ENCODE measurements at places on chromosomes 16 and 17.
A peak's percentile ranks its signal among the peaks of the same experiment; 100 is the strongest.

DNA sequence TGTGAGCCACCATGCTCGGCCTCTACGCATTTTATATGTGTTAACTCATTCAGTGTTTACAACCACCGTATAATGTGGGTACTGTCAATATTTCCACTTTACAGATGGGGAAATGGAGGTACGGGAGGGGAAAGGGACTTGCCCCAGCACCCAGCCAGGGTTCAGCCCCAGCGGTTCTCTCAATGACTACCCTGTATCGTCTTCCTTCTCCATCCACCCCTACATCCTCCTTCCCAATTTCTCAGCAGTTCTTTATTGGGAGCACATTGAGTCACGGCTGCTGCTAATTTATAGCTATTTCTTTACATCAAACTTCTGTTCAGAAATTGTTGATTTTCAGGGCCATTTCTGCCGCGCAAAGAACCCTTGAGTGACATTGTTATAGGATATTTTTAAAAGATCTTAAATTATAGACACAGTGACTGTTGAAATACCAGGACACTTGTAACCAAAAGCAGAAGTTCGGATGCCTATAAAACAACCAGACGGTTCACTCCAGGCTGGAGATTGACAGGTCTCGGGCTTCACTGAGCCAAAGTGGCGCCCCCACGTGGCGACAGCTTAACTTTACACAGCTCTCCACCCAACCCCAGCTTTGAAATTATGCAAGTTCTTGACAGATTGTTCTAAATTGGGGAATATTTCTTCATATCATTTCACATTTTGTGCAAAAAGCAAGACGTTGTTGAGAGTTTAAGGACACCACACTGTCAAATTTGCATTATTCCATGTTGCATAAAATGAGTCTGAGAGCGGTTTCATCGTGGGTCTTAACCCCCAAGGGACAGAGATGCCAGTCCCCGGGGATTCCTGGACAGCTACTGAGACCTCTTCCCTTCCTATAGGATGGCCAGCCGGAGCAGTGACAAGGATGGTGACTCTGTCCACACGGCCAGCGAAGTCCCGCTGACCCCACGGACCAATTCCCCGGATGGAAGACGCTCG is 11.8 kb downstream of the SYT17 start:
- peak; percentile 75 for DNase-seq

GRCh38 chr16:5025171-5025632 is 8.5 kb downstream of the NAGPA start:
- peak; percentile 60 for DNase-seq

- no peak for DNase-seq
Observed at GRCh38 chr16:23858542-23858941, 22.8 kb downstream of the PRKCB start.

- no peak for DNase-seq
Observed at GRCh38 chr17:57458718-57459285, 202.5 kb downstream of the MSI2 start.

GRCh38 chr17:36514856-36515255 is 19.8 kb downstream of the MYO19 start:
- DNase-seq, result no peak

- no peak for DNase-seq
Observed at GRCh38 chr17:63329876-63330275, 116.2 kb downstream of the CYB561 start.

- DNase-seq, result no peak
Observed at GRCh38 chr16:23408823-23409298, 44.1 kb downstream of the COG7 start.

GRCh38 chr16:47938272-47938671 is 217.5 kb downstream of the ABCC12 start:
- DNase-seq, result no peak

- DNase-seq, result peak; percentile 59
Observed at GRCh38 chr17:32483451-32484019, 3.3 kb upstream of the CDK5R1 start.

- DNase-seq, result no peak
Observed at GRCh38 chr17:80644536-80644935, 99.9 kb downstream of the RPTOR start.

DNA sequence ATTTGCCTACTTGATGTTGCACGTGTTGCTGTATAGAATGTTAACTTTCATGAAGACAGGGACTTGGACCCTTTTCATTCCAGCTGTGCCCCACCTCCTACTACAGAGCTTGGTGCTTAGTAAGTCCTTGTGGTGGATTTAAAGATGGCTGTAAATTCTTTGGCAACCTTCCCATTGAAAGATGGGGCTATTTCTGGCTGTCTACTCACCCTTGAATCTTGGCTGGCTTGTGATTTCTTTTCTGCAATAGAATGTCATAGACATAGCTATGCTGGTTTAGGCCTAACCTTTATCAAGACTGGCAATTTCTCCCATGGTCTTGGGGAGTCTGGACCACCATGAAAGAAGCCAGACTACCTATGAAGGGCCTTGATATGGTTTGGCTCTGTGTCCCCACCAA is 59.0 kb downstream of the ACSM2A start:
- DNase-seq, result no peak

- DNase-seq, result peak; percentile 63
Observed at GRCh38 chr16:89841275-89841674, 13.0 kb downstream of the SPIRE2 start.

GRCh38 chr17:3851461-3852100 is 5.5 kb upstream of the NCBP3 start:
- DNase-seq, result no peak

DNA sequence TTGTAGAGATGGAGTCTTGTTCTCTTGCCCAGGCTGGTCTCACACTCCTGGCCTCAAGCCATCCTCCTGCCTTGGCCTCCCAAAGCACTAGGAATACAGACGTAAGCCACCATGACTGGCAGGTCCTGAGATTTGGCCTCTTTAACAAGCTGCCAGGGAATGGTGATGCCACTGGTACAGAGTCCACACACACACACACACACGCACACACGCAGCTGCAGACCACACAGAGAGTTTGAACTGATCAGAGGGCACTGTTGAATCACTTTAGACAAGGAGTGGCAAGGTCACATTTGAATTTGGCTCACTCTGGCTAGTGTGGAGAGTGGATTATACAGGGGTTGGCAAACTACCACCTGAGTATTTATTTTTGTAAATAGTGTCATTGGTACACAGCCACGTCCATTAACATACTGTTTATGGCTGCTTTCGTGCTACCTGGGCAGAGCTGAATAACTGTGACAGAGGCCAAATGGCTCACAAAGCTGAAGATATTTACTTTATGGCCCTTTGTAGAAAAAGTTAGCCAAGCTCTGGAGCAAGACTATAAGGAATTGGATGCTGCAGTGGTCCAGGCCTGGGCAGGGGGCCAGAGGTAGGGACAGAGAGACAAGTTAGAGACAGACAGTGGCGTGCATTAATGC is 9.9 kb downstream of the ITPRIPL2 start:
- no peak for DNase-seq

- DNase-seq, result no peak
Observed at GRCh38 chr16:69365901-69366300, 14.3 kb upstream of the TMED6 start.

- DNase-seq, result no peak
Observed at GRCh38 chr17:18954321-18954720, 2.4 kb downstream of the SLC5A10 start.

- no peak for DNase-seq
Observed at GRCh38 chr16:3086596-3087242, 12.4 kb downstream of the ZSCAN10 start.

- DNase-seq, result no peak
Observed at GRCh38 chr16:72913551-72913950, 134.4 kb downstream of the ZFHX3 start.

DNA sequence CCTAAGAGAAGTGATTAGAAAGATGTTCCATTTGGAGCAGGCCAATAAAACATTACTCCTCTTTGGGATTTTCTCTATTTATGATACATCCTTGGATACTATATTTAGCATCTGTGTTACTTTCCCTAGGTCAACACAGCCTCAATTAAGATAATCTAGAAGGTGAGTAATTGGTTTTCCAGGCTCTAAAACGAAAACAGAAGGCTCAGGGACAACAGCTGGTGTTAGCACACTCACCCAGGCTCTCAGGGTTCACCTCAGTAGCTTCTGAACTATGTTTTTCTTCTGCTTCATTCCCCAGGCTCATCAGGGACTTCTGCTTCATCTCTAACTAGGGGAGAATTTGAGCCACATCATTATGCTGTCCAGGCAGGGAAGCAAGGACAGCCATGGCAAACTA is 76.6 kb downstream of the ZZEF1 start:
- DNase-seq, result no peak

GRCh38 chr16:53090286-53090590 is 35.4 kb downstream of the CHD9 start:
- no peak for DNase-seq

- no peak for DNase-seq
Observed at GRCh38 chr17:57138030-57138911, 53.2 kb downstream of the AKAP1 start.

DNA sequence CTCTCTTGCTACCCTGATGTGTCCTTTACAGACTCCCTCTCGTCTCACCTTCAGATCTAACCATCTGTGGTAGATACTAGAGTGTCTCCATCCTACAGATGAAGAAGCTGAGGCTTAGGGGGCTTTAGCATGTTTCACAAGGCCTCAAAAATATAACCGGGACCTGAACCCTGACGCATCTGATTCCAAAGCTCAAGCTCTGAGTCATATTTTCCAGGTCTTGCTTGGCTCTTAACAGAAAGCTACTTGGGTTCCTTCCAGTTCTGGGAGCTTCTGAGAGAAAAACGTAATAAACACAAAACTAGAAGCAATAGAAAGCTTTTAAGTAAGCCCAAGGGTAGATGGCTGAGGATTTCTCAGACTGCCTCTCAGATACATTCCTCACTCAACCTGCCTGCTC is 224.3 kb upstream of the EEF2KMT start:
- DNase-seq, result no peak

GRCh38 chr17:68239632-68240366 is 8.0 kb upstream of the AMZ2 start:
- DNase-seq, result no peak

GRCh38 chr17:71760062-71760720 is 360.6 kb upstream of the SOX9 start:
- DNase-seq, result no peak

DNA sequence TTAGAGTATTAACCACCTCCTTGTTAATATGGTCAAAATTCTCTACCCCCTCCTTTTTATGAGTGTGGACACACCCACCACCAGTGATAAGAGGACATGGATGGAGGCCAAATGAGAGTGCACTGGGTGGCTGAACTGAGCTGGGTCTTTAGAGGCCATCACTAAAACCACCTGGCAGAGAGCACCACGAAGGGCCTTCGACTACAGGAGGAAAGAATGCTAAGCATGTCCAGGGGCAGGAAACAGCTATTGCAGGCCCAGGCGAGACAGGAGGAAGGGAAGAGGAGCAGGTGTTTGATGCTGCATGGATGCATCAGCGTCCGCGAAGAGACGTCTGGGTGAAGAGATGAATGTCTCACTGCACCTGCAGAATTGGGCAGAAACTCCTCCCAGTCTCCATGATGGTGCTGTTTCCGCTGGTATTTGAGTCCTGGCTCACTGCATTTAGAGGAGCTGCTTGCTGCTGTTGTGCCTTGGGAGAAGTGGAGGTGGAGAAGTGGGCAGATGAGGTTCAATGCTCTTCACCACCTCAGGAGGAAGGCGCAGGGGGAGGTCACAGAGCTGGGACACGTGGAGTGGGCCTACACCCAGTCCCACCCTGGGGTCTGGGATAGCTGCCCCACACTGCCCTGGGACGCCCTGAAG is 33.2 kb downstream of the SPHK1 start:
- DNase-seq, result peak; percentile 47

DNA sequence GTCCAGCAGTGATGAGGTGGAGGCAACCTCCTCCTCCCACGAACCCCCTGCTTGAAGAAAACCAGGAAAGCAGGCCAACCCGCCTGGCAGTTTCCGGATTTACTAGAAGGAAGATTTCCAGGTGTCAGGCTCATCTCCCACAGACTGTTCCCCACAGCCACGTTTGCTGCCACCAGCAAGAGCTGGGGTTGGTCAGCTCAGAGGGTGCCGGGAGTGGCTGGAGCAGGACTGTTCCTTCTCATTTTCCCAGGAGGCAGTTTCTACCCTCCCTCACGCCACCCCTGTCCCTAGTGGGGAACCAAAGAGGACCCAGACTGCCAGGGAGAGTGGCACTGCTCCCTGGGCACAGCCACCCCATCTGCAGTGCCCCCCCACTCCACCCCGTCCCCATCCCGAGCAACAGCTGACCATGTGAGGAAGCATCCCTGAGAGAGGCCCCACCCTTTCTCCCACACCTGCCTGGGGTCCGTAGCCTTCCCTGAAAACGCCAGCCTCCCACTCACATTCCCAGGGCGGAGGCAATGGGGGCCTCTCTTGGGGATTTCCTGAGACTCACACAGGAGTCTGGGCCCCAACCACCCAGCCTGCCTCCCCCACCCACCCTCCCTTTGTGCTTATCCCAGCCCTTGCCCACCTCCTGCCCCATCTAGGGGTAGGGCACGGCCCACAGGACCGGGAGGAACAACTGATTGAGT is 5.9 kb downstream of the KRT17 start:
- DNase-seq, result no peak

DNA sequence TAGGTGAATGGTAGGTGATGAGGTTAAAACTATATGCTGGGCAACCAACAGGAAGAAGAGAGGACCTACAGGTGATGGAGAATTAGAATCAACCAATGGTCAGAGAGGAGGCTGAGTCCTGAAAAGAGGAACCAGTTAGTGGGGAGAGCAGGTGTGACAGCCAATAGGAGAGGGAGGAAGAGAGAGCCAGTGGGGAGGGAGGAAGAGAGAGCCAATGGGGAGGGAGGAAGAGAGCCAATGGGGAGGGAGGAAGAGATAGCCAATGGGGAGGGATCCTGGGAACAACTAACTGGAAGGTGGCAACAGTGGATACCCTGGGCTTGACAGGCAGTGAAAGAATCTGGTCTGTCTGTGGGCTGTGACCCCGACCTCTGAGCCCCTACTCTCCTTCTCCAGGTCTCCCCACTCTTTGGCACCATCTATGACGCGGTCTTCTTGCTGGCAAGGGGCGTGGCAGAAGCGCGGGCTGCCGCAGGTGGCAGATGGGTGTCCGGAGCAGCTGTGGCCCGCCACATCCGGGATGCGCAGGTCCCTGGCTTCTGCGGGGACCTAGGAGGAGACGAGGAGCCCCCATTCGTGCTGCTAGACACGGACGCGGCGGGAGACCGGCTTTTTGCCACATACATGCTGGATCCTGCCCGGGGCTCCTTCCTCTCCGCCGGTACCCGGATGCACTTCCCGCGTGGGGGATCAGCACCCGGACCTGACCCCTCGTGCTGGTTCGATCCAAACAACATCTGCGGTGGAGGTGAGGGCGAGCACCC is 3.7 kb downstream of the GUCY2D start:
- peak; percentile 50 for DNase-seq

GRCh38 chr16:24776501-24777220 is 47.2 kb downstream of the TNRC6A start:
- DNase-seq, result no peak

GRCh38 chr16:79169239-79169638 is 431.3 kb downstream of the MAF start:
- DNase-seq, result no peak
